Activated CD4-positive, alpha-beta T cell treated with anti-CD3 and anti-CD28 coated beads, Interleukin-2, amount 50 U/mL, for 4 hours (primary cell): ENCODE measurements at places on chromosomes 2 and 18.

- DNase-seq, result no peak
Observed at GRCh38 chr18:35389095-35389618, 12.0 kb upstream of the ZNF396 start.

DNA sequence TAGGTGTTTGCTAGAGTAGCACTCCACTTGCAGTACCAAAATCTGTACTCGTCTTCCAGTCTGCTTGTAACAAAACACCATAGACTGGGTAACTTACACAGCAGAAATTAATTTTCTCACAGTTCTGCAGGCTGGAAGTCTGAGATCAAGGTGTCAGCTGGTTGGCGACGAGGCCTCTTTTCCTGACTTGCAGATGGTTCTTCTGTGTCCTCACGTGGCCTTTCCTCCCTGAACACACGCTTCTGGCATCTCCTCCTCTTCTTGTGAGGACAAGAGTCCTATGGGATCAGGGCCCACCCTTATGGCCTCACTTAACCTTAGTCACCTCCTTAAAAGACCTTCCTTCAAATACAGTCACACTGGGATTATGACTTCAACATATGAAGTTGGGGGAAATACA is 493.5 kb upstream of the MYT1L start:
- DNase-seq, result no peak

DNA sequence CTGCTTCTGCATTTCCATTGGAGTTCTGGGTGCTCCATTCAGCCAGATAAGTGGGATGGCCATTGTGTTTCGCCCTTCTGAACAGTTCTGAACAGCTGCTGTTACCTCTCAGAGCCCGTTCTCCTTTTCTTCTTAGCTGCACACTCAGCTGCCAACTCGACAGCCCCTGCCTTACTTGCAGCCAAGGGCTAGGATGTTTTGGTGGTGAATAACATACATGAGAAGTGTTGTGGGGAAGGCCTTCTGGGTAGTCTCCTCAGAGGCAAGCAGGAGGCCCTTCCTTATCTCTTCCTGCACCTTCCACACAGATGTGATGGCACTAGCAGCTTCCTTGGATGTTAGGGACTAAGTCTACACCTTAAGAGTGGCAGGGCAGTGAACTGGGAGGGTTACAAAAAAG is 138.4 kb upstream of the NOSTRIN start:
- DNase-seq, result no peak

GRCh38 chr18:12113999-12114646 is 20.5 kb downstream of the ANKRD62 start:
- no peak for DNase-seq

DNA sequence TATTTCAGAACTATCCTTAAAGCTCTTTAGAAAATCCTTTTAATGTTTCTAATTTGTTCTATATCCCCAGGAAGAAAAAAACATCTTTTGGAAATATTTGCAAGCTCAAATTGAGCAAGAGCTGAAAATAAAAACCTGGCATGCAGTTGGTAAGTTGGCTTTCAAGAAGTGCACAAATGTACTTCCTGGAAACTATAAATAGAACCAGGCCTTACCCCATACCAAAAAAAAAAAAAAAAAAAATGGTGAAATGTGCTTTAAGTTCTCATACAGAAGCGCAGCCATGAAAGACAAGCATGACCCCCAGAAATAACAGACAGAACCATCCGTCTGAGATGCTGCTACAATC is 178.5 kb downstream of the HDAC4 start:
- DNase-seq, result no peak

GRCh38 chr2:28766070-28766469 is 14.4 kb downstream of the PPP1CB start:
- DNase-seq, result no peak

- DNase-seq, result no peak
Observed at GRCh38 chr2:212727751-212728150, 189.1 kb upstream of the ERBB4 start.

DNA sequence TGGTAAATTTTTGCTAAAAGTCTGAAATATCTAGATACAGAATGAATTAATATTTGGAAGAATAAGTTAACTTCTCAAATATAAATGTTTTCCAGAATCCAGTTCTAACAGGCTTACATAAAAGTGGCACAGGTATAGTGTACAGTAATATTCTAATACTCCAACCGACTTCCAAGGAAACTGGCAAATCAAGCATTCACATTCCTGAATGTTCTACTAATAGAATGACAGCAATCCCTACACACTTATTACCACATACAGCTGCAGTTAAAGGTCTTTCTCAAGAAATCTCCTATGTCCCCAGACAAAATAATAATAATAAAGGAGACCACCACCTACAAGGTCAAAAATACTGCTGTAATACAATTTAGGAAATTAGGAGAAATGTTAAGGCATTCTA is 31.9 kb downstream of the TMEM131 start:
- DNase-seq, result no peak

- no peak for DNase-seq
Observed at GRCh38 chr2:19408592-19408991, 50.2 kb upstream of the OSR1 start.

GRCh38 chr2:220662431-220662830 is 909.7 kb downstream of the EPHA4 start:
- DNase-seq, result no peak

DNA sequence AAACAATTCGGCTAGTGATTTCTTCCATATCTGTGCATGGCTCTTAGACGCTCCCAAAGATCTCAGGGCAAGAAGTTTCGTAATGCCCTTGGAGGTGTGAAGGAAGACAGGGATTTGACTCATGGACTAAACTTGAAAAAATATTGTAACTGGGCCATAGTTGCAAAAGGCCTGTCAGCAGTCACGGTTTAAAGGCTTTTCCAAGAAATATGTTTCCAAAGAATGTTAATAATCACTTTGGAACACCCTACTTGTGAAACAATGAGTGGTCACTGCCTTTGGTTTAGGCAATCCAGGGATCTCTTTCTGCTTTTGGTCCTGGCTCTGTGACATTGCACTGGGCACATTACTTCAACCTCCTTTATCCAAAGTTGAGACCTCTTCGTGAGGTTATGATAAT is 102.5 kb upstream of the RASGRP3 start:
- no peak for DNase-seq

- DNase-seq, result no peak
Observed at GRCh38 chr2:182941121-182941722, 74.8 kb upstream of the FRZB start.

DNA sequence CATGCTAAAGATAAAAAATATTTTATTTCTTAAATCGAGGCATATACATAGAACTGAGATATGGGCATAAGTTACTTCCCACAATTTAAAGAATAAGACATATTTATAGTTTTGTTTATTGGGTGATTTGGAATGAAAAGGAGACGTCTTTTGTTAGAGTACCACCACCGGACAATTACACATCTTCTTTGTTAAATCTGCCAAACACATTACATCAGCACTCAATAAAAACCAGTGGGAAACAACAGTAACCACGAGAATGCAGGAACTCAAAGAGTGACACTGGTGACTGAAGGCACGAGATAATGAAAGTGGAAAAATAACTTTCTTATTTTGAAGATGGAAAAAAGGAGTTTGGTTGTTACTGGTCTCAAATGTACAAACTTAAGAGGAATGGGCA is 92.6 kb upstream of the TFCP2L1 start:
- no peak for DNase-seq

DNA sequence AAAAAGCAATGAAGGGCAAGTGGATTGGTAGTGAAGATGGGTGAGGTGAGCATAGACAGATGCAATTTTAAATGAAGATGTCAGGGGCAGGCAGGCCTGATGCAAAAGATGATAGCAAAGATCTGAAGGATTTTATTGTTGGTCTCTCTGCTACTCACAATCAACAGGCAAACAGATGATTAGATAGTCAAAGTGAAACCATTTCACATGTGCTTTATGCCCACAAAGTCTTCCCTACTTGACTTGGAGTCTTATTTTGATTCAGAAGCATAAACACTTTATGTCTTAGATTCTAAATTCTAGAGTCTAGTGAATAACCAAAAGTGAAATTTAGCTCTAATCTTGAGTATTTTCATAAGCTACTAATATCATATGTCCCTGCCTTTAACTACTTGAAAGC is 153.8 kb upstream of the HNRNPA3 start:
- DNase-seq, result no peak

DNA sequence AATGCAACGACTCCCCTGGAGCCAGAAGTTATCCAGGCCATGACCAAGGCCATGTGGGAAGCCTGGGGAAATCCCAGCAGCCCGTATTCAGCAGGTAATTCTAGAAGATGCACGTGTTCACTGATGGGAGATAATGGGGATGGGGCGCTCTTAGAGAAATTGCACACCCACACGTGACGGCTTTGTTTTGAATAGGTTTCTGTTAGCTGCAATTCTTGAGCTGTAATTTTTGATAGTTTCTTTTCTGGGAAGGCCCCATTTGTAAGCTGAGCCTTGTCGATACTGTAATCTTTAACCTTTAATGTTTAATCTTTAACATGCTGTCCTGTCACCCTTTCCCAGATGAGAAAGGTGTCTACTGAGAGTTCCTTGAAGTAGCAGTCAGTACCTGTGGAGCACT is 3.6 kb downstream of the SCLY start:
- DNase-seq, result no peak

GRCh38 chr2:170014769-170015168 is 163.2 kb upstream of the MYO3B start:
- DNase-seq, result no peak

- no peak for DNase-seq
Observed at GRCh38 chr2:99689145-99689742, 199.4 kb upstream of the REV1 start.

DNA sequence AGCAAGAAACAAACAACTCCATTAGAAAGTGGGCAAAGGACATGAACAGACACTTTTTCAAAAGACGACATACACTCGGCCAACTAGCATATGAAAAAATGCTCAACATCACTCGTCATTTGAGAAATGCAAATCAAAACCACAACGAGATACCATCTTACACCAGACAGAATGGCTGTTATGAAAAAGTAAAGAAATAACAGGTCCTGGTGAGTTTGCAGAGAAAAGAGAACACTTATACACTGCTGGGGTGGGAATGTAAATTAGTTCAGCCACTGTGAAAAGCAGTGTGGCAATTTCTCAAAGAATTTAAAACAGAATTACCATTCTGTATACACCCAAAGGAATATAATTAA is 130.5 kb downstream of the PLCL1 start:
- DNase-seq, result no peak

GRCh38 chr18:25097569-25098056 is 254.4 kb downstream of the ZNF521 start:
- no peak for DNase-seq

- DNase-seq, result no peak
Observed at GRCh38 chr2:175684466-175684865, 317.6 kb downstream of the LNPK start.

DNA sequence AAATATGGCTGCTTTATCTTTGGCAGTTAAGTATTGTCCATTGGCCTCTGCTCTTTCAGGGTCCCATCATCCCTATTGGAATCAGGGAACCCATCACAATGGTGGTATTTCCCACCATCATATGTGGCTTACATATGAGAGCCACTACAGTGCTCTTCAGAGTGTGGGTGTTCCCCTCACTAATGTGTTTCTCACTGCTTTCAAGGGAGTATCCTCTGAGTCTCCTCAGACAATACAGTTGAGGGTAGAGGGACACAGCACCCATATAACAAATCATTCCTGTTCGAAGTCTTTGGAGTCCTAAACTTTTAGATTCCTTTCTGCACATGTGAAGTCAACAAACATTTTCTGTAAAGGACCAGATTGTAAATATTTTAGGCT is 48.8 kb upstream of the DNAJC10 start:
- no peak for DNase-seq

DNA sequence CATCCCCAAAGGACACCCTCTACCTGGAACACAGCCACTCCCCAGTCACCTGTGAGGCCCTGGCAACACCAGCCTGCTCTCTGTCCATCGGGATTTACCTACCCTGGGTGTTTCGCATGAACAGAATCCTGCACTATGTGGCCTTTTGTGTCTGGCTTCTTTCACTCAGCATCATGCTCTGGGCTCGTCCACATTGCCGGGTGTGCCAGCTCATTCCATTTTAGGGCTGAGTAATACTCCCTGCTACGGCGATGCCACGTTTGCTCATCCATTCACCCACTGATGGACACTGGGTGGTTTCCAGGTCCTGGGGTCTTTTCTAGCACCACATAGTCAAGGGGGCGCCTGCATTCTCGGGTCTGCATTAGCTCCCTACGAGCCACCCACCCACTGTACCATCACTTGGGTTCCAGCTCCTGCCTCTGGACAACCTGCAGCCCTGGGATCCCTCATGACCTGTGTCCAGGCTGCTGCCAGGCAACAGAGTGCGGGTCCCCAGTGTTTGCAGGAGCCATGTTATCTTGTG is 22.0 kb downstream of the KCNF1 start:
- DNase-seq, result no peak

- DNase-seq, result no peak
Observed at GRCh38 chr2:174878537-174879147, 114.4 kb upstream of the CHRNA1 start.

DNA sequence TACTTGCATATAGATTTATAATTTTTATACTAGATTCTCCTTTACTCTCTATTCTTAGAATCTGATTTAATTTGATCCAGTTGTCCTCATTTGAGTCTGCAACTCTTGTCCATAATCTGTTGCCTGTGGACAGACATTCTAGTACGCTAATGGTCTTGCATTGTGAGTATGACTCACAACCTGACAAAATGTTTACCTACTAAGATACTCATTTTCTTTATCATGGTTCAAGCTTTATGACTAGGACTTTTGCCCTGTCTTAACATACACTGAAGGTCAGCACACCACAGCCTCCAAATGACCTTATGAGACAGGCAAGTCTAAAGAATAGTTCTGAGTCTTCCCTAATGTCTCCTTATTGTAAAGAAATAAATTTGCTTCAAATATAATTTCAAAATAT is 142.3 kb upstream of the CDH7 start:
- DNase-seq, result no peak

DNA sequence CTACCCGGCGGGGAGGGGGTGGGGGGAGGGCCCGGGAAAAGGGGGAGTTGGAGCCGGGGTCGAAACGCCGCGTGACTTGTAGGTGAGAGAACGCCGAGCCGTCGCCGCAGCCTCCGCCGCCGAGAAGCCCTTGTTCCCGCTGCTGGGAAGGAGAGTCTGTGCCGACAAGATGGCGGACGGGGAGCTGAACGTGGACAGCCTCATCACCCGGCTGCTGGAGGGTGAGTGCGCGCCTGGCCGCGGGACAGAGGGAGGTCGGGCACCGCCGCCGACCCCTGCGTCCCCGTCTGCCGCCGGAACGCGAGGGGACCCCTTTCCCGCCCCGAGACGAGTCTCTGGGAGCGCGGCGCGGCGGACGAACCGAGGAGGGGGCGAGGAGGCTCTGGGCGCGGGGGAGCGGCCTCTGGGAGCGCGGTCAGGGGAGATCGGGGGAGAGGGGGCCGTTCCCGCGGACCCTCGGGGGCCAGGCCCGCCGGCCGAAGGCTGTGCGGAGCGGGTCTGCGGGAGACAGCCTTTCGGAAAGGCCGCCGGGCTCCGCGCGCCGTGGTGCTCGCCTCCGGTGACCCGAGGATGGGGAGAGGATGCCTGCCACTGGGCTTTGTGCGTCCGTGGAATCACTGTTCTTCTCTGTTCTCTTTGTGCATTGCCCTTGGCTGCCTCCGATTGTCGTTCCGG is 463 bp downstream of the PPP1CB start:
- peak; percentile 2 for DNase-seq

GRCh38 chr2:23135481-23136100 is 249.4 kb upstream of the KLHL29 start:
- no peak for DNase-seq
